ENCODE measurements at places on chromosomes 13 and 19.

- no peak for DNase-seq
These were observed 13.2 kb upstream of the URI1 start for GRCh38 chr19:29928831-29929230.

DNA sequence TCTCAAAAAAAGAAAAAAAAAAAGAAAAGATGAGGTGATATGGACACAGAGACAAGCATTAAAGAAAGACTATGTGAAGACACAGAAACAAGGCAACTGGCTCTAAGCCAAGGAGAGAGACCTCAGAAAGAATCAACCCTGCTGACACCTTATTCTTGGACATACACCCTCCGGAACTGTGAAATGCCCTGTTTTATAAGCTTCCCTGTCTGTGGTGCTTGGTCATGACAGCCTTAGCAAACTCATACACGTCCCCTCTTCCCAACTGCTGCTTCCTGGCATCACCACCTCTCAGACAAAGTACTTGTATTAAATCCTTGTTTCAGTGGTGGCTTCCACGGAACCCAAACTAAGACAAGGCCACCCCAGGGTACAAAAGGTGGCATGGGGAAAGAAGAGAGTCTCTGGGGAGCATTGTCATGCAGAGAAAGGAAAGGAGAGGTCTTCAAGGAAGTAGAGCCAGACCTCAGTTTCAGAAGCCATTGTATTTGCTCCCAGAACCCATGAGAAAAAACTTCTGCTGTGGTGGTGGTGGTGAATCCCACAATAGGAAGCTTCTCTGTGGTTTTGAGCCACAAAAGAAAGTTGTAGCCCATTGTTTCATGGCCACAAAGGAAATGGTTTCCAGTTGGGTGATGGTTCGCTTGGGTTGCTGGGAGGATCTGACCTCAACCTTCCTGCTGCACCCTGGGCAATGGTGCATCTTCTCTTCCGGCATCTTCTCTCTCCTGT, 16.3 kb upstream of the TSPAN16 start:
- DNase-seq, result no peak

DNA sequence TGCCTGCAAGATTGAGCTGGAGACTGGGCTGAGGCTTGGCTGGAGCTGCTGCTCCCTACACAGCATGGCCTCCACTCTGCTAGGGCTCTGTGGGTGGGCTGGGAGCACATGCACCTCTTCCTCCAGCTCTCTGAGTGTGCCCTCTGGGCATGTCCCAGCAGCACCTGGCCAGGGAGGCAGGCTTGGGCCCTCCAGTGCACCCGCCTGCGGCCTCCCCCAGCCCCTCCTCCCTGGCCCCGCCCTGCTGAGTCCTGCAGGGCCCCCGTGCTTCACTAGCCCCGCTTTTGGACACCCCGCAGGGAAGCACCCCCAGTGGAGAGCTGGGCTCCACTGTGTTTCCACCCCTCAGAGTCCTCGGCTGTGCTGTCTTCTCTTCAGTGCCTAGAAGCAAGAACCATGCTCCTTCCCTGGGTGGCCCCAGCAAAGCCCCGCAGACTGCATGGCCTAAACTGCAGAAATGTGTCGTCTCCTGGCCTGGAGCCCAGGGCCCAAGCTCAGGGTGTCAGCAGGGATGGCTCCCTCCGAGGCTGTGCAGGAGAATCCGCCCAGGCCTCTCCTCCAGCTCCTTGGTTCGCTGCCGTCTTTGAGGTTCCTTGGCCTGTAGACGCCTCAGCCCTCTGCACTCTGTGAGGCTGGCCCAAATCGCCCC, 5.0 kb upstream of the TEX29 start:
- DNase-seq, result no peak

- no peak for DNase-seq
These were observed 120.2 kb downstream of the UBL3 start for GRCh38 chr13:29730253-29730652.

- no peak for DNase-seq
These were observed 463.5 kb downstream of the GPC6 start for GRCh38 chr13:93690139-93690538.

GRCh38 chr13:95788100-95788463, 111.1 kb downstream of the DNAJC3 start:
- DNase-seq, result no peak

DNA sequence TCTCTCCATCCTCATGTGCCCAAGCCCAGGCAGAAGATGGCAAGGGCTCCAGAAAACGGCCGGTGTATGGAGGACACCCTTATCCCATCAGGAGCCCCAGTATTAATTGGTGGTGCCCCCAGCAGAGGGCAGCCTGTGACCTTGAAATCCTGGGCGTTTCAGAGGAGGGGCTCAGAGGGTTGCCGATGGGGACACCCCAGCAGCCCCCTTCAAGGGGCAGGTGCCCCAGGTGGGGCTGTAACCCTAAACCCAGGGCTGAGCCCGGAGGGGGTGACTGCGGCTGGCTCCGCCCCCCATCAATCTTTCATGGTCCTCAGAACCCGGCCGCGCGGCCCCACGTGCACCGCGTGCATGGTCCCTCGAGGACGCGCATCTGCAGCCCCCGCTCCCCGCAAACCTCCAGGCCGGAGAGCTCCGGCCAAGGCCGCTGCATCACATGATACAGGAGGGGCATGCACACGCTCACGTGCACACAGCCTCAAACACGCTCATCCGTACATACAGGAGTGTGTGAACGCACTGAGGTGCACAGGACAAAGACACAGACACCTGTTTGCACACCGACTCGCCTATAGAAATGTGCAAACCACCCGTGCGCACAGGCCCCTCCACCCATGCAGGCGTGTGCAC, 949 bp downstream of the RAB3A start:
- DNase-seq, result no peak

- no peak for DNase-seq
These were observed 67.5 kb downstream of the POSTN start for GRCh38 chr13:37531049-37531448.

GRCh38 chr13:36347531-36348210, 1.5 kb upstream of the SPART start:
- no peak for DNase-seq

- DNase-seq, result no peak
These were observed 118.4 kb upstream of the SLC7A1 start for GRCh38 chr13:29713839-29714238.
